Suppressor macrophage treated with lipopolysaccharide for 1 hour (primary cell): ENCODE measurements at places on chromosomes 7 and 10.

DNA sequence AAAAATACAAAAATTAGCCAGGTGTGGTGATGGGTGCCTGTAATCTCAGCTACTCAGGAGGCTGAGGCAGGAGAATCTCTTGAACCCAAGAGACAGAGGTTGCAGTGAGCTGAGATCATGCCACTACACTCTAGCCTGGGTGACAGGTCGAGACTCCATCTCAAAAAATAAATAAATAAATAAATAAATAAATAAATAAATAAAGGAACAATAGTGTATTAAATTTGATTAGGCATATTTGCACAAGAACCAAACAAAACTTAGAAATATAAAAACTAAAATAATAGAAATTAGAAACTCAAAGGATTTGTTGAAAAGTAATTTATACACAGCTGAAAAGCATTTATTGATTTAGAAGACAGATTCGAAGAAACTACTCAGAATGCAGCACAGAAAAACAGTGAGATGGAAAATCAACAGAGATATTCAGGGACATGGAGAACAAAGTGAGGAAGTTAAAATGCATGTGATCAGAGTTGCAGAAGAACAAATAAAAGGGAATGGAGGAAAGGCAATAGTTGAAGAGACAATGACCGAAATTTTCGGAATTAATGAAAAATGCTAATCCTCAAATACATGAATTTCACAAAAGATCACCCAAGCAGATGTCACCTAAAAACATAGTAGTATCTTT is 17.7 kb downstream of the IFIT3 start:
- DNase-seq, result peak; percentile 46

- DNase-seq, result no peak
Observed at GRCh38 chr7:158255156-158255555, 332.5 kb downstream of the PTPRN2 start.

- DNase-seq, result no peak
Observed at GRCh38 chr7:46218461-46219200, 297.6 kb upstream of the IGFBP3 start.

DNA sequence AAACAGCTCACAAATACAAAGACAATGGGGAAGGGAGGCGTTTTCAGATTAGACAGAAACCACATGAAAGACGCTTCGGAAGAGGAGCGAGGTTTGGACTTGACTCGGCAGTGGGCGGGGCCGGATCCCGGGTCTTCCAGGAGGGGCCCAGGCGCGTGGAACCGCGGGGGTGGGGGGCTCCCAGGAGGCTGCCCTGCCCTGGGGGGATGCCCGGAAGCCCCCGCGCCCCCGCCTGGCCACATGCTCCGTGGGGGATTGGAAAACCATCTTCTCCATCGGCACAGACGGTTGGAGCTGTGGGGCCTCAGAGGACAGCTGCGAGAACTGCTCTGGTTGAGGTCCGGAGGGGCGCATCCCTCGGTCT is 186.0 kb upstream of the SHH start:
- DNase-seq, result no peak

- no peak for DNase-seq
Observed at GRCh38 chr10:6337382-6337781, 134.7 kb downstream of the PFKFB3 start.

DNA sequence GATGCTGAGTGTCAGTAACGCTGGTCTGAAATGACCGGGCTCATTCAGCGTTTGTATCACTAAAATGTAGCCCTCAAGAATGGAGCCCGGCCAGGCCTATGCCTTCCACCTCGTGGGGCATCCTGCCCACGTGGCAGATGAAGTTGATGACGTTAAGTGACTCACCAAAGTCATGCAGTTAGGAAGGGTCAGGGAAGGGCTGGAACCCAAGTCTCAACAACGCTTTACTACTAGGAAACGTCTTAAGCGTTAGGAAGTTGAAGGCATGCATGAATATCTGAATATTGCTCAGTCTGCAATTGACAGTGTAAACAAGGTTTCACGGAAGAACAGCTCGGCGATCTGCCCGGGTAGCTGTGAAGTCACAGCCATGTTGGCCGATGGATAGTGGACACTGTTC is 14.0 kb upstream of the UBE3C start:
- no peak for DNase-seq

- DNase-seq, result no peak
Observed at GRCh38 chr10:132449811-132450181, 52.8 kb downstream of the PWWP2B start.

DNA sequence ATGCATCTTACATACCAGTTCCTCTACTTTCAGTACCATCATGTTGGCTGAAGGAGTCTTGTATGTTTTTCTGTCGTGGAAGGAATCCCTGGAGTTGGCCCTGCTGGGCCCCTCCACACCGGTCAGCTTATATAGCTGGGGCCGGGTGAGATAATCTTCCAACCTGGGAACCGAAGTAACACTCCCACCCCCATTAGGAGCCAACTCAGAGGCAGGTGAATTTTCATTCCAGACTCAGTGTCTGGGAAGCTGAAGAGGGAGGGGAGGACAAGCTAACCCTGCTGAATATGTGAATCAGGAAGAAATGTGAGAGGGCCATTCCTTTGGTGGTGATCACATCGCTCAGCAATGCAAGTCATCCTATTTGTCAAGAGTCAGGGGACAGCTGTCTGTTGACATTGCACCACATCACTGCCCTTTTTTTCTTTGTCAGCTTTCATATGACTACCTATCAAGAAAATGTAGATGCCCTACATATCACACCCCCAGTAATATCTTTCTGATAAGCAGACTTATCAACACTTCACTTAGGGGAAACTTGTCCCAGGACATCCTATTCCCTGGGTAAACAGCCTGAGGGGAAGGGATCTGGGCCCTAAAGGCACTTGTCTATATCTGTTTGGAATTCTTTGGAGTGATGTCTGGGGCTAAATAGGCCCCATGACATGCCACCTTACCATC is at the start of gene ANKRD1:
TSS of gene ANKRD1 (minus strand) at position 102 of the 681 bp plus-strand sequence. CDS start at position 42, 60 bp downstream.
- DNase-seq, result no peak

DNA sequence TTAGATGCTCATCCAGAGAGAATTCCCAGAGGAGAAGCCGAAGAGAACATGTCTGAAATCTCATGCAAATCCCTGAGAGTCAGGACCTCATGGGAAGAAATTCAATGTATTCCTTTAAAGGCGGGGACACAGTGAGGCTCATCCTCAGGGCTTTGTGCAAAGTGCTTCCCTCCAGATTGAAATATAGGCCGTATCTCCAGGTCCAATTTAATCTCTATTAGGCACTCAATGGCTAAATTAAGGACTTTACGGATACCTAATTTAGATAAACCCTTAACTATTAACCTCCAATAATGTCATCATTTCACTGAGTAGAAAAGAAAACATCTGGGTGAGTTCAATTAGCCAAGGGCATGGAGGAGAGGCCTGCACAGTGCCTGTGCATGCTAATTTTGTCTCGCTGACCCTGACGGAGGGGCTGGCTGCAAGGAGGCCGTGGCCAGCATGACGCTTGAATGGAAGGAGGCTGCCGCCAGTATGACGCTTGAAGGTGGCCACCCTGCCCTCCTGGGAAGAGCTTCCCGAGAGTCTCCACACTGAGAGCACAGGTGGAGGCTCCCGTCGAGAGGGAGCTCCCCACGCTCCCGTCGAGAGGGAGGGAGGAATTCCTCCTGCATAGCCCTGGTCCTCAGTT is 287.6 kb downstream of the ADARB2 start:
- no peak for DNase-seq

DNA sequence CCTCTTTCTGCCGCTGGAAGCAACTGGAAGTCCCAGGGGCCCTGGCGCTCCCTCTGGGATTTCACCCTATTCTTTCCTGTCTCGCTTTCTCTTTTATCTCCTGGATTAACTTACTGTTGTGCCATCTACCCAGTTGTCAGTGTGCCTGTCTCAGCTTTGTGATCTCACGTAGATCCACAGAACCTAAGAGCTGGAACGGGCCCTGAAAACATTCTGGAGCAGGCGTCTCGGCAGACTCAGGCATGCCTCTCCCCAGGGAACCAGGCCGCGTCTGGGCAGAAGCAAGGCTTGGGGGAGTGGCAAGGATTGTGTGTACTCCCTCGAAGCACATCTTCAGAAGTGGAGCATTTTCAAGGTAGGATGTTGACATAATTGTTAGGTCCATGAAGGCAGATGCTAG is 87.2 kb downstream of the KCNMA1 start:
- DNase-seq, result no peak
